Motor neuron (in vitro differentiated cells): ENCODE measurements at places on chromosomes 1 and 21.

DNA sequence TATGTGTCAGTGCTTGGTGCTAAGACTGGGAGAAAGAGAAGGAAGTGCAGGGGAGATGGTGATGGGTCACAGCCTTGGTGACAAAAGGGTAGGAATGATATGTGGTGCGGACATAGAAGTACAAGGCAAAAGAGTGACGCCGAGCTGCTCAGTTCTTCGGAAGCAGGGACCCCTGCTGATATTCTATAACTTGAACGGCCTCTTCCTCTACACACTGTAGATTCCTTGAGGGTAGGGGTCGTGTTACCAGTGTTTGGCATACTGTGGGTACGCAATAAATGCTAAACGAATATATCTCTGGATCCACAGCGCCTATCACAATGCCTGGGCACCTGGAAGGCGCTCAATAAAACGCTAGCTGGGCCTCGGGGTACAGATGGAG is 488 bp downstream of the DBT start:
- no peak for ATAC-seq

- no peak for ATAC-seq
These were observed 3.4 kb downstream of the EPHA10 start for GRCh38 chr1:37761416-37762095.

DNA sequence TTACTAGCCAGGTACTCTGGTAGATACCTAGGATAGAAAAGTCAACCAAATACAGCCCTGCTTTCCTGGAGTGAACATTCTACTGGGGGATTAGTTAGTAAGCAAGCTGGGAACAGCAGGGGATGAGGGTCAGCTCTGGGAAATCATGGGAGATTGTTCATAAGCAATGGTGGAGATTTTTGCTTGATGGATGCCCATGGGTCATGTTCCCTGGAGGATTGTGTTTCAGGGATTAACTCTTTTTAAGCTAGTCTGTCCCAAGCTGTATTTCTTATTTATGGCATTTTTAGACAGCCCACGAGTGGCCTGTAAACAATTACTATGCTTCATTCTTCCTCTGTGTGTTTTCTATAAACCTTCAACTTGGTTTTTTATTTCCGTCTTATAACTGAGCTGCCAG is 18.9 kb downstream of the CACHD1 start:
- peak; percentile 38 for ATAC-seq

- no peak for ATAC-seq
These were observed 84.4 kb downstream of the CATSPERE start for GRCh38 chr1:244545511-244545910.

DNA sequence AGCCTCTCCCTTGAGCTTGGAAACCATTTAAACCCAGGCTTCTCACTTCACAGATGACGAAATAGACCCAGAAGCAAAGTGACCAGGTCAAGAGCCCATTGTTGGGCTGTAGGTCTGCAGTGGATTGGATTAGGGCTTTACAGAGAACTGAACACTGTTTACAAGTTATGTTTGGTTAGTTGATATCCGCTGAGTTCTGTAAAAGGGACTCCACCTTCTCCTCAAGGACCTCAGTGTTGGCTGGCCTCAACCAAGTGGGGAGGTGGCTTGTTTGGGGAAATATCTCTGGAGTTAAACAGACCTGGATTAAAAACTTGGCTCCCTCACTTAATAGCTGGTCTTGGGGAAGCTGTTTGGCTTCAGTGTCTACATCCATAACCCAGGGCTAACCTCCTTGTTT is 88.1 kb downstream of the UCK2 start:
- no peak for ATAC-seq

DNA sequence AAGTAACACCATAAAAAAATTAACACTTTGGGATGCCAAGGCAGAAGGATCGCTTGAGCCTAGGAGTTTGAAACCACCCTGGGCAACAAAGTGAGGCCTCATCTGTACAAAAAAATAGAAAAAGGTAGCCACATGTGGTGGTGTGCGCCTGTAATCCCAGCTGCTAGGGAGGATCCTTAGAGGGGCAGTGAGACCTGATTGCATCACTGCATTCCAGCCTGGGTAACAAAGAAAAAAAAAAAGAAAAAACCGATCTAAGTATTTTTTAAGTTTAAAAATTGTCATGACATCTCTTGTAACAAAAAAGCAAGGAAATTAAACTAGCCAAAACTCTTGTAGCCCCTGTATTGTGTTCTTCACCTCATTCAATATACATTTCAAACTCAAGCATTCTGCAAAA is 39.5 kb downstream of the ZZZ3 start:
- no peak for ATAC-seq

- ATAC-seq: no peak
These were observed 21.0 kb upstream of the GADD45A start for GRCh38 chr1:67664048-67664447.

DNA sequence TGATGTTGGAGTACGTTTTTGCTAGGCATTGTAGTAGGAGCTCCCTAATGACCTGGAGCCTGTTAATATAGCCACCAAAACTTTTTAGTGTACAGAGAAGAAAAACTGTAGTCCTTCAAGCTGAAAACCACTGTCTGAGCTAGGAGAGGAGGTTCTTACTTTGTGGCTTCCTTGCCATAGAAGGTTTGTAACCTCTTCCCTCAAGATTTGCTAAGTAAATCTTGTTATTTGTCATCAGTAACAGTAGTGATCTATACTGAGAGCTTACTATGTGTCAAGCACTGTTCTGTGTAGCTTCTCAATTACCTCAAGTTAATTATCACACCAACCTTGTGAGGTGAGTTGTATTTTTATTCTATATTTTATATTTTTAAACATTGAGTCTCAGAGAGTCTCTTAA is 21.2 kb upstream of the LRRC8C start:
- ATAC-seq: no peak

GRCh38 chr1:201575912-201576311 is 37.0 kb downstream of the NAV1 start:
- ATAC-seq: no peak

DNA sequence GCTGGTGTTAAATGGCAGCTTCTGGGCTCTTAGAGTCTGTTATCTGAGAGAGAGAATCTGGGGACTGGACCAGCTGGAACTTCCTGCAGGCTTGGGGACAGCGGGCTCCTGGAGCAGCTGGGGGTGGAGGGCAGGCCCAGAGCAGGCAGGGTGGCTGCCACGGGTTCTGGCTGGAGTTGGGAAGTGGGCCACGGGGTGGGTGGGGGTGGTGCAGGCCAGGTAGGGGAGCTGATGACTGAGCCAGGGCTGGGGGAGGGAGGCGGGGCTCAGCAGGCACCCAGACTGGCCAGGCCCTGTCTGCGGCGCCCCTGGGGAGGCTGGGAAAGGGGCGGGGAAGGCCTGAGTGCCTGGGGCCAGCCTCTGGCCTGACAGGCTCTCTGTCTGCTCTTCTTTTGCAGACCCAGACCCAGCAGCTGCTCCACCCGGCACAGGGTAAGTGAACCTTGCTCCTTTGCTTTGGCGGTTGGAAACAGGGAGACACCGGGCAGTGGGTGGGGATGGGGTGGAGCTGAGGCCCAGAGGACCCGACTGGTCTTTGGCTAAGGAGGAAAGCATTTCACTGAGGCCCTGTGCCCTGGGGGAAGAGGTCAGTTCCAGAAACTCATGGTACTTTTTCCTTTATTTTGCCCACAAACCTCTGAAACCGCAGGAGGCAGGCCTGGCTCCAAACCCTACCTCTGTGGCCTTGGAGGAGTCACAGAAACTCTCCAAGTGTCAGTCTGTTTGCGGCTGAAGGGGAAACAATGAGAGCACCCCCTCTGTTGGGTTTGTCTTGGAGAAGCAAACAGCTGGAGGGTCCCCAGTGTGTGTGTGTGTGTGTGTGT is 48.8 kb downstream of the ARHGEF10L start:
- peak; percentile 75 for ATAC-seq

GRCh38 chr1:1432951-1433803 is 2.3 kb upstream of the VWA1 start:
- peak; percentile 31 for ATAC-seq

GRCh38 chr1:62601457-62601856 is 4.1 kb downstream of the ANGPTL3 start:
- ATAC-seq: no peak

DNA sequence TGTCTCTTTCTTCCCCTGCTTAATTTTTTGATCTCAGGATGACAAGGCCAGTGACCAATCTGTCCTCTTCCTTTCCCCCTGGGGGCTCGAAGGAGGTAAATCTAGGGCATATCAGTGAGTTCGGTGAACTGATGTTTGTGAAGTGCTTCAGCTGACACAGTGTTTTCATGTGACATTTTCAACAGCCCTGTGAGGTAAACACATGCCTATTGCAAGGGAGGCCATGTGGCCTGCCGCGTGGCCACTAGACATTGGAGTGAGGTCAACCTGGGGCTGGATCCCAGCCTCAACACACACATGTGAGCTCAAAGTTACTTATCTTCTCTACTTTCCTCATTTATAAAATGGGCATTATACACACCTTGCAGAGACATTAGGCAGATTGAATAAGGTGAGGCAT is 126.3 kb downstream of the PLPP3 start:
- ATAC-seq: peak; percentile 72

DNA sequence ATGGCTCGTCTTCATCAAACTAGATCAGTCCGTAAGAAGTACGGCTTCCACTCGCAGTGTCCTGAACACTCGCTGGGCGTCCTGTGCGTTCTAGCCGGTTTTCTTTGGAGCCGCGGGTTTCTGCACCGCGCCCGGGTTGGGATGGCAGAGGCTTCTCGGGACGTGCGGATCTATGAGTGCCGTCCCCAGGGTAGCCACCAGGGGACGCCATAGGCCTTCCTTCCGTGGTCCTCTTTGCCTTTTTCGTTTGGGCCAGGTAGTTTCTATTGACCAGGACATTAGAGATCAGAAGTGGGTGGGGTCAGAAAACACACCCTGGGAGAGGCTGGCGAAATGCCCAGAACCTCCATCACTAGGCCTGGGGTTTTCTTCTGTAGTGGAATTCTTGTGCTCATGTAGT is 273.8 kb downstream of the FAM72C start:
- ATAC-seq: peak; percentile 70

GRCh38 chr1:11318982-11319381 is 46.0 kb downstream of the UBIAD1 start:
- ATAC-seq: no peak

DNA sequence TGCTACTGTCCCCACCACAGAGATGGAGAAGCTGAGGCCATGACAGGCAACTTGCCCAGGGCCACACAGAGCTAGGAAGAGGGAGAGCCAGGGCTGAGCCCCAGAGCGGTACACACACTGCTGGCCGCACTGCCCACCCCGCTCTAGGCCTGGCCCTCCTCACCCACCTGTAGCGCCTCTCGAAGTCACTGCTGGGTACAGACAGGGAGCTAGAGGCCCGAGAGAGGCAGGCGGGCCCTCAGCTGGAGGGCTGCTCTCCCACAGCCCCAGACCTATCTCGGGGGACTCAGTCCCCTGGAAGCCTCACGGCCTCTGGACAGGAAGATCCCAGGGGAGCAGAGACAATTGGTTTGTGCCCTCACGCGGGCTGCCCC is 17.3 kb upstream of the PLEKHG5 start:
- ATAC-seq: no peak
